CD4-positive, alpha-beta T cell treated with Interleukin-4 for 4 hours (primary cell): ENCODE measurements at places on chromosomes 3 and 15.

DNA sequence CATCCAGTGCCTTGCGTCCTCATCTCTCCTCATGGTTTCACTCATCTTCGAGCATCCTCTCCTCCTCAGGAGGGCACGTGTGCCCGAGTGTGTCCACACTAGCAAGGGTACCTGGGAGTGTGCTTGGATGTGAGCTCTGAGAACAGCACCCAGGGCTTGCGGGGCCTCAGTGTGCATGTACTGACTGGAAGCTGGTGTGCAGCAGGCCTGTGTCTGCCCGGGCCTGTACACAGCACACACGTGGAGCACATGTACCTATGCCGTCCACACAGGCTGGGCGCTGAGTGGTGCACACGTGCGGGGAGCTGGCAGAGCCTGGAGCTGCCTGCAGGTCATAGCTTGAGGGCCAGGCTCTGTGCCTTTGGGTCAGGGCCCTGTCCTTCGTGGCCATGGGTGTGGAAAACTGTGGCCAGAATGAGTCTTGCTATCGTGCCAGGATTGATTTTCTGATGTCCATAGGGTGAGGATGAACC, 34.9 kb downstream of the TSPAN3 start:
- no peak for DNase-seq

GRCh38 chr3:194573680-194574437, 59.4 kb downstream of the TMEM44 start:
- peak; percentile 33 for DNase-seq

GRCh38 chr3:109413049-109413448, 75.7 kb upstream of the DPPA4 start:
- no peak for DNase-seq

DNA sequence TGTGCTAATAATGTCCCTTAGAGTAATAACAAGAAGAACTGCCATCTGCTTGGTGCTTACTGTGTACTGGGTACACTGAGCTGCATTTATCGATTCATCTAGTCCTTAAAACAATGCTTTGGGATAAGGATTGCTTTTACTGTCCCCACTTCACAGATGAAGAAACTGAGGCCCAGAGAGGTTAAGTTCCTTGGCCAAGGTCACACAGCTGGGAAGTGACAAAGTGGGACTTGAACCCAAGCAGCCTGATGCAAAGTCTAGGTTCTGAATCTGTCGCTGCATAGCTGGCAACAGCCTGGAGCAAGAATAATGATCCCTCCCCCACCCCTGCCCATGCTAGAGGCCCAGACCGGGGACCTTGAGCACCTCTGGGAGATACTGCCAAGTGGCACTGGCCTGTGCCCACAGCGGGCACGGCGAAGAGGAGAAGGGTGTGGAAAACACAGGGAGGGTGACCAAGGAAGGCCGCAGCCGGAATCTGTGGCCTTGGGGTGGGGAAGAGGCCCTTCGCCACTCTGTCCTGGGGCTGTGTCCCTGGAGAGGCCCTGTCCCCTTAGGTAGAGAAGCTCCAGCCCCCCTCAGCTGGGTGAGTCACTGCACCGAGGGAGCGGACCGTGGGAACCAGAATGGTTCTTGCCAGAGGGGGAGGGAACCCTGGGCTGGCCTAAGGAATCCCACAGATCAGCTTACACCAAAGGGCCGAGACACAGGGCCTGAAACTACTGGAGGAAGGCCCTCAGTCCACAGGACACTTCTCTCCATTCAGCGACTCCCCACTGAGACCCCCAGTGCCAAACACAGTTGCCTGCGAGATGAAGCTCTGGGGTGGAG, 3.5 kb downstream of the PLXND1 start:
- DNase-seq: no peak

DNA sequence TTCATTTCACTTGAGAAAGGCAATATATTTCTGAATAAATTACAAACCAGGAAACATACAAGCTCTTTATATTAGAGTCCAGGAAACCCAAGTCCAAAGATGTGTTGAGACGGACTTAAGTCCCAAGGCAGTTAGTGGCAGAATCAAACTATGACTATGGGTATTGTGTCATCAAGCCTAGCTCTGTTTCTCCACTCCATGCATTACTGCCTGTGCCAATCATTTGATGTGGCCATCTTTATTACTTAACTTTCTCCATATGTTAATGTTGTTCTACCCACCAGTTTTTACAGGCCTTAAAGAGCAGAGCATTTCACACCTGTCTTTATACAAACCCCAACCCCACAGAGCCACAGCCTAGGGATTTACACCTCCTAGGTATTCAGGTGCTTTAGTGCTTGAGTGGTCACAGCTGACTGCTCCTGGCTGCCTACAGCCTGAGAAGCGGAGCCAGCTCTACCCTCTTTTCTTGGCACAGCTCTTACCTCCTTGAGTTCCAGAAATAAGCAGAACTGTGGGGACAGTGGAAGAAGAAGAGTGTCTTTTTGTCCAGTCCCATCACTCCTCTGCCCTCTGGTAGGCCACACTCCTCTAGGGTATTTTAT, 92.1 kb downstream of the DTWD1 start:
- DNase-seq: no peak

DNA sequence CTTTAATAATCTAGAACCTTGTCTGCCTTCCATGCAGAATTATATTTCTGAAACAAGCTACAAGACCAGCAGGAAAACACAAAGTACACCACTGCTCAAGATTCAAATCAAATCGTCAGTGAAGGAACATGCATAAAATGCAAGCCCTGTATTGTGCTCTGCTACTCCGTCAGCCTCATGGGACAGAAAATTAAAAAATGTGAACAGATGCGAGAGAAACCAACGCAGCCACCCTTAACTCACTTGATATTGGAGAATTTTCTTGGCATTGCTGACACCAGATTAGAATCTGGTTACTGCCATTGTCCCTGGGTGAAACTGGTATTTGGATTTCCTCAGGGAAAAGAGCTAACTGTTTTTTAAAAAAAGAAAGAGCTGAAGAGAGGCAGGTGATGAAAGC, 23.6 kb downstream of the ANXA2 start:
- DNase-seq: no peak

- DNase-seq: no peak
Measured at GRCh38 chr3:18307529-18307928, 117.6 kb downstream of the SATB1 start.

- no peak for DNase-seq
Measured at GRCh38 chr3:166580561-166580960, 743.3 kb upstream of the BCHE start.

- no peak for DNase-seq
Measured at GRCh38 chr3:58544541-58544940, 7.6 kb upstream of the ACOX2 start.

GRCh38 chr3:114101101-114101500, 44.6 kb downstream of the QTRT2 start:
- DNase-seq: no peak

DNA sequence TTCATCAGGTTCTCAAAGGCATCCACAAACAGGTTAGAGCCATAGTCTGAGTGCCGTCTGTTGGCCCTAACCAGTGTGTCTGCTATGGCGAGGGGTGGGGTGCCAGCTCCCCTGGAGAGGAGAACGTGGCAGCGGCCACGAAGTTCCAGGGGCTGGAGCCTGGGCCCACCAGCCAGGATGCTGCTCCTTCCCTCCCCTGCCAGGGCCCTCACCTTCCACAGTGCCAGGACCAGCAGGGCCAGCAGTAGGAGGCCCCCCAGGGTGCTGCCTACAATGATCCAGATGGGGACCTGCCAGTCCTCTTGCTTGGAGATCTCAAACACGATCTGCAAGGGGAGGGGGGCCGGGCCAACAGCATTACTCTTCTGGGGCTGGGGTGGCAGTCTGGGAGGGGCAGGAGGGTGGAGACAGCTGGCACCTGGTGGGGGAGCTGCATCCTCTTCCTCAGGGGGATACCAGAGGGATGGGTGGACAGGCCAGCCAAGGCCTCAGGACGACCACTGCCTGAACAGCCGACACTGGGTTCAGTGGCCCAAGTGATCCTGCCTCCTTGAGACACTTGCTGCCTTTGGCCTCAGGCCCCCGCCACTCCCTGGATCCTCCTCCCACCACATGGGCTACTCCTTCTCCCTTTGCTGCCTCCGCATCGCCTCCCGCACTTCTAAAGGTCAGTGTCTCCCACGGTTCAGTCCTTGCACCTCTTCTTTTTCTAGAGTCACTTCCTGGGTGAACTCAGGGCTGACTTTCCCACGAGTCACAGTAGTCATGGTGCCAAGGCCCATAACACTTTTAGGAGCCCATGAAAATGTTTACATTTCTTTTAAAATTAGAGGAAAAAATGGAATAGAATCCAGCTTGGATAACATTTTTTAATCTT, 26.3 kb downstream of the FEM1B start:
- DNase-seq: no peak

- peak; percentile 56 for DNase-seq
Measured at GRCh38 chr15:76996526-76997401, 1.8 kb downstream of the PSTPIP1 start.

DNA sequence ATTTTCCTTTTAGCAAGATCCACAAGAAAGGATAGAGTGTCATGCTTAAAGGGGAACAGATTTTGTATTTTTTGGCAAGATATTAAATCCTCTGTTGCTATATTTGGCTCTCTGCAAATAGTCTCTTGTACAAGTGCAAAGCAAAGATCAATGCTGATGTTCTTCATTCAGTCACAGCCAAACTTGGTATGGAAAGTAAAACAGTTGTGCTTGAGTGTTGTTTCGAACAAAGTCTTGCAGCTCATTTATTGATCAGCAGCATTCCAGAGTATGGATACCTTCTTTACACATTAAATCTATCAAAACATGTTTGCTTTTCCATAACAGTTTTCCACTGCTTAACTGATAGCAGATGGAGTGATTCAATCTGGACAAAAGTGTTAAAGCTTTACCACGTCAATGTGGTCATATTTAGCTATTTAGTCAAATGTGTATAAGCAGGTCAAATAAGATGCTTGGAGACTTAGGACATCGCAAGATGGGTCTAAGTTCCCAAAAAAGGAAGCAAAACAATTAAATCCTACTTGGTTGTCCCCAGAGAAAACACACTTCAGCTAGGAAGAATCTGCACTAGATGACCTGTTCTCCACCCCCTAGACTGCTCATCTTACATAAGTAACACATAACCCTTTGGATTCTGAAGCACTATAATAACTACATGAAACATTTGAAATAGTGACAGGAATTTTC, 52.4 kb downstream of the VGLL3 start:
- no peak for DNase-seq

DNA sequence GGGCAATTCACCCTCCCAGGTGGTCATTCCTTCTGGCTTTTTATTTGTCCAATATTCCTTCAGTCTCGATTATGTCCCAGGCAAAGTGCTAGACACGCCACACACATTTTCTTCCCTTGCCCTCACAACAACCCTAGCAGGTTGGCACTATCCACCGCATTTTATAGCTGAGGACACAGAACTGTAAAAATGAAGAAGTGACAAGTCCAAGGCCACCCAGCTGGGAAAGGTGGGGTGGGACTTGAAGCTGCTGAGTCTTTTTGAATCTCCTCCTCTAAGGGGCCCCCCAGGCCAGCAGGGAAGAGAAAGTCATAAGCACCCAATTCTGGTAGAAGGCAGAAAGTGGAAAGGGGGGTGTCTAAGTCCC, 60.6 kb downstream of the CEMIP start:
- DNase-seq: no peak

DNA sequence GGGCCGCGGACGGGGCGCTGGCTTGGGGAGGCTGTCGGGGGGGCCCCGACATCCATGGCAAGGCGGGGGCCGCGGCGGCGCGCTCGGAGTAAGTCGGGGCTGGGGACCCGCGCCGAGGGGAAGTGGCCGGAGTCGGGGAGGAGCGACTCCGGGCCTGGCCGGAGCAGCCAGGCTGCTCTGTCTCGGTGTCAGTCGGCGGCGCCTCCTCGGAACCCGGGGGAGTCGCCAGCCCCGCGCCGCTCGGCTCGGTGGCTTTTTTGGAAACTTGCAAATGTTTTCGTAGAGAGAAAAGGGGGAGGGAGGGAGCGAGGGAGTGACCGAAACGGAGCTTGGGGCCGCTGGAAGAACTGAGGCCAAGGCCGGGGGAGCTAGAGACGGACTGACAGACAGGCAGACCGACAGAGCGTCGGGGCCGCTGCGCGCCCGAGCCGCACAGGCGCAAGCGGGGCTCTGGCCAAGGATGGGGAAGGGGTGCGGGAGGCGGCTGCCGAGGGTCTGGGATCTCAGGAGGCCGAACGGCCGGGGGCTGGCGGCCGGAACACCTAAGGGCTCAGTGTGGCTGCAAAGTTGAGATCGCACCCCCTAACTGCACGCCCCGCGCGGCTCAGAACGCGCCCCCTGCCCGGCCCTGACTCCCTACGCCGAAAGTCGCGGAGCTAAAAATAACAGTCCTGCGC, 5.0 kb downstream of the PTH1R start:
- no peak for DNase-seq

- no peak for DNase-seq
Measured at GRCh38 chr3:100603469-100603868, 5.9 kb upstream of the ADGRG7 start.

GRCh38 chr15:86969364-86969763, 889.7 kb downstream of the AGBL1 start:
- no peak for DNase-seq

GRCh38 chr3:110608566-110608965, 463.1 kb upstream of the NECTIN3 start:
- no peak for DNase-seq

- DNase-seq: no peak
Measured at GRCh38 chr15:71411538-71412482, 296.5 kb downstream of the THSD4 start.

GRCh38 chr3:100042166-100042981, 71.9 kb downstream of the FILIP1L start:
- no peak for DNase-seq

- DNase-seq: no peak
Measured at GRCh38 chr15:90901175-90902039, 1.7 kb upstream of the MAN2A2 start.

DNA sequence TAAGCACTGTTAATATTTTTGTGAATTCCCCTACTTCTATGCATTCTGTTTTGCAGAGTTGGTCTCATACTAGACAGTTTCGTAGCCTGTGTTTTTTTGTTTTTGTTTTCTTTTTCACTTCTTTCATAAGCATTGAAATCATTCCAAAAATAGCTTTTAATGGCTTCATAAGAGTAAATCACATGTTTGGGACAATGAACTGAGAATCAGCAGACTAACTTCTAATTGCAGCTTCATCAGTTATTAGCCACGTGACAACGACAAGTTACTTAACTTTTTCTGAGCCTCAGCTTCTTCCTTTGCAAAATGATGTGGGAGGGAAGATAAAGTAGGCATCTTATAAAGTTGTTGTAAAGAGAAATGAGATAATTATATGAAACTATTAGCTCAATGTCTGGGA, 124.8 kb downstream of the LIPC start:
- no peak for DNase-seq

- DNase-seq: no peak
Measured at GRCh38 chr15:96187341-96188305, 142.9 kb upstream of the NR2F2 start.

- no peak for DNase-seq
Measured at GRCh38 chr3:197132916-197133530, 103.4 kb upstream of the MELTF start.

DNA sequence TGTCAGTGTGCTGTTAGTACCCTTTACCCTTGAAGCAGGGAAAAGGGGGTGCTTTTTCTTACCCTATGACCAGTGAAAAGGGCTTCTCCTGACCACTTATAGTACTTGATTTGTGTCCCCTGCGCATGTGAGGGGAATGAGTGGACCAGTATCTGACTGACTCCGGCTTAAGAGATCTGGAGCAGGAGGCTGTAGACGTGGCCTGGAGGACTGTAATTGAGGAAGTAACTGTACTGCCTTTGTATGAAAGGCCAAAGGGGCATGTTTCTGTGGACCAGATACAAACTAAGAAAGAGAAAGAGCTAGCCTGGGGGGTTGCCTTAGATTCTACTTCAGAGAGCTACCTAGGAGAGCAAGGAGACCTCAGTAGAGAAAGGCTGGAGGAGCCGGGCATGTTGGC, 89.9 kb upstream of the TBL1XR1 start:
- no peak for DNase-seq

- DNase-seq: no peak
Measured at GRCh38 chr15:53762916-53763315, 3.5 kb upstream of the WDR72 start.
